Stimulated activated CD4-positive, alpha-beta T cell treated with anti-CD3 and anti-CD28 coated beads, Interleukin-1b, Interleukin-23, amount 100 ng/mL, for 1 hour (primary cell): ENCODE measurements at places on chromosomes 5 and 9.
A peak's percentile ranks its signal among the peaks of the same experiment; 100 is the strongest.

GRCh38 chr5:14305045-14305444 lies 161.9 kb downstream of the TRIO start:
- DNase-seq, result no peak

DNA sequence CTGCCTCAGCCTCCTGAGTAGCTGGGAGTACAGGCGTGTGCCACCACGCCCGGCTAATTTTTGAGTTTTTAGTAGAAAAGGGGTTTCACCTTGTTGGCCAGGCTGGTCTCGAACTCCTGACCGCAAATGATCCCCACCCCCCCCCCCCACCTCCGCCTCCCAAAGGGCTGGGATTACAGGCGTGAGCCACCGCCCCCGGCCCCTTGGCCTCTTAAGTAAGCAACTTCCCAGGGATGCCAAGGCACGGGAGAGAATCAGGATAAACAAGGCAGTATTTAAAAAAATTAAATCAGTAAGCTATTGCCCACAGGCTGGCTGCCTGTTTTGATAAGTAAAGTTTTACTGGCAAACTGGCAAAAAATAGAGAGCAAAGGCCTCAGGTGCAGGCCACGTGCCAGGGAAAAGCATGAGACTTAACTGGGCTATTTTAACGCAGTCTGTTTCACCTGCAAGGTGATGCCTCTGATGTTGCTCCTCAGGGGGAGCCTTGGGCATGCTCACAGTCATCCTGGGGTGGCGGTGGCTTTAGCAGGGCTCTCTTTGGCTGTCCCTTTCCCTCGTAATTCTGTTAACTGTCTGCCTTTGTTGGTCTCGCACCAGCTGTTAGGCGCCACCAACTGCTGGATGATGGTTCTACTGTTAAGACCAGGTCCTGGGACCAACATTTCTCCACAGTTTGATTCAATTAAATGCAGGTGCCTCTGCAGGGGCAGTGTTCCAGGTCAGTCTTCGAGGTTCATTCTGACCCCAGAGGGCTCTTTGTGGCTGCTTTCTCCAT lies 19.4 kb upstream of the RNF130 start:
- no peak for DNase-seq

DNA sequence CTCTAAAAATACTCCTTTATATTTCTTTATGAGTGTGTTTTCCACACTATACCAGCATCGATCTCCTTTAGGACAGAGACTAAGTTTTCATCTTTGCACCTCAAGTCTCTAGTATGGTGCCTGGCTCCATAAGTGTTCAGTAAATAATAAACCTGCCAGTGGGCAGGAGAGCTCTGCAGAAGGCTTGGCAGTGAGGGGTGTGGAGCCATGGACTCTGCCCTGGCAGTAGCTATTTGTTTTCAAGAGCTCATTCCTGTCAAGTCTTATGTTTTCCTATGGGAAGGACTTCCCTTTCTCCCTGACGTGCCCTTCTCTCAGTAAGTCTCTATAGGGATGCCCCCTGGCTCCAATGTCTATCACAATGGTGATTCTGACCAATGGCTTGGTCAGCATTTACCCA lies 252.2 kb downstream of the PIK3R1 start:
- no peak for DNase-seq

DNA sequence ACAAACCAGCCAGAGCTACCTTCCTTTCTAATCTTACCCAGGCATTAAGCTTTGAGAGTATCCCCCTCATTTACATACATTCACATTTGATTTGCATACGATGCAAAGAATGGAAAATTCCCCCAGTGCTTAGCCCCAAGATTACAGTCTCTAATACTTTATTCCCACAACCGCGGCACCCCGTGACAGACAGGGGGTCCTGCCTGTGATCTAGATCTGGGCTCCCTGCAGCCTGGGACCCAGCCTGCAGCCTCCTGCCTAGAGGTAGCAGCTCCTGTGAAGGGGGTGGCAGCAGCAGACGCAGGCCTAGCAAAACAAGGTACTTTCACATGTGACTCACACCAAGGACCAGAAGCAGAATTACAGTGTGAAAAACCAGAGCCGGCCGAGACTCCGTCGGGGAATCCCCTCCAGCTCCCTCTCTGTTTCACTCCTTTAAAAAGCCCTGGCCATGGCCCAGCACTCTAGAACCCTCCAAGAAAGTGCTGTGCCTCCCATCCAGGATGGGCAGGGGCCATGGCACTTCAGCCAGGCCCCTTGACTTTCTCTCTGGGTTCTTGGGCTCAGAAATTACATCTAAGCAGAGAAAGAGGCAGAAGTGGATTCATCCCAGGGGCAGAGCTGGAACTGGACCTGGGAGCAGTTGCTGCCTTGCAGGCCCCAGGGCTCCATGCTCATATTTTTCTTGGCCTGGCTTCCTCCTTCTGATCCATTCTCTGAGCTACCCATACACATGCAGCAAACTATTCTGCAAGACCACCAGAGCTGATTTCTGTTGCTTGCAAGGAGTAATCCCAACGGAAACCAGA lies 14.0 kb upstream of the TCF7 start:
- peak; percentile 72 for DNase-seq

GRCh38 chr9:91954841-91955471 lies 4.9 kb upstream of the ROR2 start:
- no peak for DNase-seq

DNA sequence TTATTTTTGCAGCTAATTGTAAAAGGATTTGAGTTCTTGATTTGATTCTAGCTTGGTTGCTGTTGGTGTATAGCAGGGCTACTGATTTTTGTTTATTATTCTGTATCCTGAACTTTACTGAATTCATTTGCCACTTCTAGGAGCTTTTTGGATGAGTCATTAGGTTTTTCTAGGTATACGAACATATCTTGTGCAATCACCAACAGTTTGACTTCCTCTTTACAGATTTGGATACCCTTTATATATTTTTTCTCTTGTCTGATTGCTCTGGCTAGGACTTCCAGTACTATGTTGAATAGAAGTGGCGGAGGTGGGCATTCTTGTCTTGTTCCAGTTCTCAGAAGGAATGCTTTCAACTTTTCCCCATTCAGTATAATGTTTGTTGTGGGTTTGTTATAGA lies 210.8 kb downstream of the FGF10 start:
- no peak for DNase-seq

DNA sequence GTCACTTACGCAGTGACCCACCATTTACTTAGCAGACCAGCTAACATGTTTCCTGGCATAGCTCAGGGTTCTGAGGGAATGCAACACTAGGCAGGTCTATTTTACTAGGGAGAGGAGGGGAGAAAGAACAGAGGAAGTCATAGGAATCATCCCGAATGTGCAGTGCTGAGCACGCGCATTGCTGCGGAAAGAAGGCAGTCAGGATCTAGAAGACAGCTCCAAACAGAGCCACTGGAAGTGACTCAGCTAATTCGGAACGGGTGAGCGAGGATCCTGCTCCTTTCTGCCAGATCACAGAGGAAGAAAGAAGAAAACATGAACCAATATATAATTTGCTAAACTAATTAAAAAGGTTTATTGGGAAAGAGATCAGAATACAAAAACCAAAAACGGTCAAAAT lies 339.8 kb downstream of the EFNA5 start:
- DNase-seq, result no peak
